ENCODE measurements at places on chromosomes 3 and 15. TPM values are rescaled to one million over a fixed set of nuclear protein-coding genes. Genes with fewer than 3 reads are reported as not detected.

DNA sequence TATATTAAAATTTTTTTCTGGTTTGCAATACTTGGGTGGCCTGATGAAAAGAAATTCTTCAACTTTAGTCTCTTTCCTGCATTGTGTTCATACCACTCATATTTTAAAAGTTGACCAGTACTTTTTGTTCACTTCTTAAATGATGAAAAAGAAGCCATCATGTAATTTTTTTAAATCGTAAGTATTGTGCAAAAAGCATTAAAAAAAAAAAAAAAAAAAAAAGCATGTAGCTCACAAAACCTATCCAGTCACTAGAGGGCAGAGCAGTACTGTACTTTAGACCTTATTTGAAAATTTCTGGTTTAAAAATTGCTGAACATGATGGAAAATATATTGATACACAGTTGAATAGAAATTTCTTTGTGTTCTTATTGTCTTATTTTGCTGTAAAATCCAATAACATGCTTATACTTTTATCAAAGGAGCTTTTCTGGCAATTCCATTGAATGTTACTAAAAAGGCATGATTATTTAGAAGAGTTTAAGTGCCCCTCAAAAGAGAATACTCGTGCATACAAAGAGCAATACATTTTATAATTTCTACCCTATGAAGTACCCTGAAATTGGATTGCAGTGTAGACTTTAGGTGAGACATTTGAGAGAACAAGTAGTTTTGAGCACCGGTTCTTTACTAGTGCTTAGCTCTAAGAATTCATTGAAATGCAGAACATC is 137.7 kb downstream of the BBX start:
- no peaks in the 10 kb centered on the region for H3K36me3 ChIP-seq
- no peaks in the 10 kb centered on the region for H3K27me3 ChIP-seq
- no peak overlapping the region for H3K4me3 ChIP-seq
- H3K27ac ChIP-seq: no peak overlapping the region
- DNase-seq: no peak

DNA sequence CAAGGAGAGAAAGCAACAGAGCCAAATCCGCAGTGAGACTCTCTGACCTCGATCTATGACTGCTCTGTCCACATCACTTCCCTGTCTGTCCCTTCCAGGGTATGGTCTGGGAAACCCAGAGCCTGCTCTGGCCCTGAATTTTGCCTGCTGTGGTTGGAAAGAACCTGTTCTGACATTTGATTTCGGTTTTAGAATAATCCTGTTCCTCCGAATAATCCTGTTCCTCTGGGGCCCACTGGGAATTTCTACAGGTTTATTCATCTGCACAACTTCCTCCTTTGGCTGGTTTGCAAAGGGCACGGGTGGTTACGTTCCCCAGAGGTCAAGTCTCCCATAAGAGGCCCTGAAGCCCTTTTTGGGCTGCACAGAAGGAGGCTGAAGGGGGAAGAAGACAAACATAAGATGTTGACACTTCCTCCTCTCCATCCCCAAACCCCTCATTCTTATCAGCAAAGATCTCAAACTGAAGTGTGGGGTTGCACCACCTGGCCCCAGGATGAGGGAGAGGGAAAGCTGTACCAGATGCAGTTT is 10.6 kb downstream of the LAMP3 start:
- H3K36me3 ChIP-seq: no peaks in the 10 kb centered on the region
- no peaks in the 10 kb centered on the region for H3K27me3 ChIP-seq
- no peak overlapping the region for H3K27ac ChIP-seq
- H3K4me1 ChIP-seq: no peaks in the 10 kb centered on the region
- DNase-seq: no peak

Gene CMTM7
- total RNA-seq: 43.5 TPM

Gene SCG3
- 0.62 TPM for total RNA-seq

Gene P2RY1
- 0.08 TPM for total RNA-seq
